ENCODE measurements at places on chromosomes 11 and 22.

DNA sequence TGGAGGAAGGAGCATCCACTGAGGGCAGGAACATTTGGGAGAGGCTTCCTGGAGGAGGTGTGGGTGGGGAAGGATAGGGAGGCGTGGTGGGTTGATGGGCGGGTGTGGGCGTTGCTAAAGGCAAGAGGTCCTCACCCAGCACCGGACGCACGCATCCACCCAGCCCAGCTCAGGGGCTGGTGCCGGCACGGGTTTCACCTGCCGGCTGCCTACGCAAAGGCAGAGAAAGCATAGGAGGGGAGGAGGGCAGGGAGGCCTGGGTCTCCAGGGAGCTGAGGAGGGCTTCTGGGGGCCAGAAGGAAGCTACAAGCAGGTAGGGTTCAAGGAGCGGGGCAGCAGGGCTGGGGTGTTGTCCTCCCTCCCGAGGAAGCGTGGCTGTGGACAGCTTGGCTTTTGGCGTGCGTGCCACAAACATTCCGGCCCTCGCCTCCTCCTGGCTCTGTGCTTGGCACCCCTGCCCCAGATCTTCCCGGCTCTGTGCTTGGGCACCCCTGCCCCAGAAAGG lies 7.8 kb downstream of the SSH3 start:
- DNase-seq, result no peak

DNA sequence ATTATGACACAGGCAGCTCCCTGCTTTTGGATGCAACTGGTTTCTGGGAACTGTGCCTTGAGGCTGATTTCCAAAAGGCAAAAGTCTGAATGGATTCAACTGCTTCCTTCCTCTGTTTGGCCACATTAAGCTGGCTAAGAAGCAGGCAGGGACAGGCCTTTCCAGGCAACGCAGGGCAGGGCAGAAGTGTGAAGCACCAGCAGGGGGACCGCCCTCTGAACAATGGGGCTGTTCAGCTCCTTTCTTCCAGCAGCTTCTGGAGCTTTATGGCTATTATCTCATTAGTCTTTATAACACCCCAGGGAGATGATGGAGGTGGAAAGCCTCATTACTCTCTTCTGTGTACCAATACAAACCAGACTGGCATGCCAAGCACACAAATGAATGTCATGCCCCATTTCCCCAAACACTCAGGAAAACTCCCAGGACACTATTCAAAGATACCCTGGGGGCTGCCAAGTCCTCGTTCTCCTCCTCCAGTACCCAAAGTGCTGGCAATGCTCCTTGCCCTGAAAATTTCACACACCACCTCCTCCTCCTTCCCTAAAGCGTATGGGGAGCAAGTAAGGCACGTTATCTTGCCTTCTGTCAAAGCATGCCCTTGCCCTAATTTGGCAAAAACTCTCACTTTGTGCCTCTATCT lies 21.3 kb downstream of the MORC2 start:
- DNase-seq, result peak; percentile 3

DNA sequence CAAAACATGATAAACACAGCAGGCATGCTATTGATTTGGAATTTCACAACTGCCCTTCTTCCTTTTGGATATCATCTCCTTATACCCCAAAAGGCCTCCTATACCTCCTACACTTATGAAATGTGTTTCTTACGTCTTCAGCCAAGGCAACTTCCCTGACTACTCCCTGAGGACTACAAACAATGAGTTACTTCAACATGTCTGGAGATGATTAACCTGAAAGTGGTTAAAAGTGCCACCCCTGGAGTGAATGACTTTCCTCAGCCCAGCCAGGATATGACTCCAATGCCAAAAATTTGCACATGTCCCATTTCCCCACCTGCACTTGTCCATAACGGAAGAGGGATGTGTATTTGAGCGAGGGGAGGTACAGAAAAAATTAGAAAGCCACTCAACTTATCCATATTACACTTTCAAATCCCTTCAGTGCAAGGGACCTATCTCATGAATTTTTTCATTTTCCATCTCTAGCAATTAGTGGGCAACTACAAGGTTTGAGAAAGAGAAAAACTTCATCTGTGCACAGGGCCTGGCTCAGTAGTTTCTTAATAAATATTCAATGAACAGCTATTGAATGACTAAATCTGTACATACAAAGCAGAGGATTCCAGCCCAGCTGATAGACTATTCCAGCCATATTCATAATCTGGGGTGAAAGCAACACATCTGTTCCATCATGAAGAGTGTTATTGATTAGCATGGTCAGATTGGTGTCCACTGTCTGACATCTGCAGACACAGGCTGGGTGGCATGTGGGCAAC lies 36.8 kb downstream of the KIRREL3 start:
- DNase-seq, result no peak

- DNase-seq, result peak; percentile 27
Measured at GRCh38 chr11:83661491-83662350, 375.6 kb upstream of the CCDC90B start.

DNA sequence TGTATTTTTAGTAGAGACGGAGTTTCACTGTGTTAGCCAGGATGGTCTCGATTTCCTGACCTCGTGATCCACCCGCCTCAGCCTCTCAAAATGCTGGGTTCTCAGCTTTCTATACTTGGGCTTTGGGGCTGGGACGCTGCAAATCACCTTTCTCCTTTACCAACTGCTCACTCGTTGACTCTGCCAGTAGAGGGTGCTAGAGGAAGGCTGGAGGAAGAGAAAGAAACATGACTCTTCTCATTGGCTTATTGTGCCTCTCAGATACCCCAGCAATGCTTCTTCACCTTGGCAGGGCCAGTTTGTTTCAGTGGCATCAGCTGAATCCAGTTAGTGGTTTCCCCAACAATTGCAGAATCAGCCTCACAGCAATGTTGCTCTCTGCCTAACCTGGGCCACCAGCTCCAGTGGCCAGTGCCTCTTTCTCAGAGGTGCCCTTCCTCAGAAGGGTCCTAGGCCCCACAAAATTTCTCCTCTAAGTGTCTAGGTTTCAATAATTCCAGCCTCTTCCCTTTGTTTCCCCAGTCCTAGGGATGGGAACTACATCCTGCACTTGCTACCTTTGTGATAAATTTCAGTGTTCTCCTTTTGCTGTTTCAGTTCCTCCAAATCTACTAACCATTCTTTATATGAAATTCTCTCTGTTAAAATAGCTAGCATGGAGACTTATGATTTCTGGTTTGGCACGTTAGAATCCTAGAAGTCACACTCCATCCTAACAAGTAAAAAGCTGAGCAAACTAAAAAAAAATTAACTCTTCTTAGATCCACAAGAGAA lies 71.5 kb upstream of the VSTM5 start:
- DNase-seq, result peak; percentile 81

DNA sequence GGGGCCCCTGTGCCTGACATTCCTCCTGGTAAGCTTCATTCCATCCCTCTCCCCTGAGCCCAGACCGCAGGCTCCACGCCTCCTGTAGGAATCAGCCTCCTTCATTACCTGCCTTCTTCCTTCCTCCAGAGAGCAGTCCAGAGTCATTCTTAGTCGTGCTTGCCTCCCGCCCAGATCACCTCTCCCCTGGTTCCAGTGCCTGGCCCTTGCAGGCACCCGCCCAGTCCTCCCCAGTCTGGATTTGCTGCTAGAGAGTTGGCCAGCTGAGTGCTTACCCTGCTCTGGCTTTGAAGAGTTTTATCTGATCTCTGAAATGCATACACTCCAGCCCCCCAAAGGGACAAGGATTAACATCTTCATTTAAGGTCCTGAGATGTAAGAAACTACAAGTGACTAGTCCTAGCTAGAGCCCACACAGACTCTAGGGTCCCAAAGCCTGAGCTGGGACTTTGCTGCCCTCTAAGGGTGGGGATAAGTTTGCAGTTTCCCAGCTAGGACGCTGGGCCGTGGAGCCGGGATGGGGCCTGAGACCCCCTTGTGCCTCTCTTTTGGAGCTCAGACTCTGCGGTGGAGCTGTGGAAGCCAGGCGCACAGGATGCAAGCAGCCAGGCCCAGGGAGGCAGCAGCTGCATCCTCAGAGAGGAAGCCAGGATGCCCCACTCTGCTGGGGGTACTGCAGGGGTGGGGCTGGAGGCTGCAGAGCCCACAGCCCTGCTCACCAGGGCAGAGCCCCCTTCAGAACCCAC lies 1.6 kb downstream of the NR1H3 start:
- DNase-seq, result no peak

DNA sequence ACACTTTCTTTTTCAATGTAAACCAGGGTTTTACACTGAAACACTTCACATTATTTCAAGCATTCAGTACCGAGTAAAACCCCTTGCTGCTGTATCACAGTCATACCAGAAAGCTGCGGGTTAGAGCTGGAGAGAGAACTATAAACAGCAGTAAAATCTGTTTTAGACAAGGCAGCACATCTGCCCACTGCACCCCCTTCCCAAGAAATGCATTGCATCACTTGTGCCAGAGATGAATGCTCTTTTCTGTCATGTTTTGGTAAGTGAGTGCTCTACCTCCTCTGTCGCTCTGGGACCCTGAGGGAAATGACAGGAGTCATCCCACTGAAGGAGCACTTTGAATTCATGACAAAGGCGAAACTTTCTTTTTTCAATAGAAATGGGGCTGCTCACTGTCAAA lies 107.2 kb downstream of the MAML2 start:
- no peak for DNase-seq

DNA sequence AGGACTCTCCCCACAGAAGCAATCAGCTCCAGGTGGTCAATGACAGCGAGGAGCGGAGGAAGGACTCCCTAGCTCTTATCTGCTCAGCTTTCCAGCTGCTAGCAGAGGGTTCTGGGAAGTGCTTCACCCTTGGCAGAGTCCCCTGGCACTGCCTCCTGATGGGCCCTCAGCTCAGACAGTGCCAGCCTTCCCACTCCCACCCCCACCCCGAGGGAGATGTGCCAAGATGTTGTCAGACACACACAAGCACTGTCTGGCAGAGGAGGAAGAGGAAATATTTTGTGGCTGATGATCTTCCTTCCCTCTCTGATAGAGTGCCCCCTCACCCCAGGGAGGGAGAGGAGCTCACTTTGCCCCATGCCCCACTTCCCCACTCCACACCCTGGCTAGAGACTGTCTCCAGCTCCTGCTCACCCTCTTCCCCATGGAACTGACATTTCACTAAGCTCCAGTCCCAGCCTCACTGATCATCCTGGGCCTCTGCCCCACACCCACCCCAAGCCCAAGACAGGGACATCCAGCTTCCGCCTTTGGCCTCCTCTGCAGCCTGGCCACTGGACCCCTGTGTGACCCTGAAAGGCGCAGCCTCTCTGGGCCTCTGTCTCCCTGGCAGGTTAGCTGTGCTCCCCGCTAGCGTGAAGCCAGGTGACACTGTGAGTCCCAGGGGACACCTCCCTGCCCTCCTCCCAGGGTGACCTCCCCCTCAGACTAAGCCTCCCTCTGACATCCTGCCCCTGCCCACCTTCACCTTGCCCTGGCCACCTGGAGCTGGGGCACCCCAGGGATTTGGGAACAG lies 44.5 kb downstream of the SLCO2B1 start:
- no peak for DNase-seq

DNA sequence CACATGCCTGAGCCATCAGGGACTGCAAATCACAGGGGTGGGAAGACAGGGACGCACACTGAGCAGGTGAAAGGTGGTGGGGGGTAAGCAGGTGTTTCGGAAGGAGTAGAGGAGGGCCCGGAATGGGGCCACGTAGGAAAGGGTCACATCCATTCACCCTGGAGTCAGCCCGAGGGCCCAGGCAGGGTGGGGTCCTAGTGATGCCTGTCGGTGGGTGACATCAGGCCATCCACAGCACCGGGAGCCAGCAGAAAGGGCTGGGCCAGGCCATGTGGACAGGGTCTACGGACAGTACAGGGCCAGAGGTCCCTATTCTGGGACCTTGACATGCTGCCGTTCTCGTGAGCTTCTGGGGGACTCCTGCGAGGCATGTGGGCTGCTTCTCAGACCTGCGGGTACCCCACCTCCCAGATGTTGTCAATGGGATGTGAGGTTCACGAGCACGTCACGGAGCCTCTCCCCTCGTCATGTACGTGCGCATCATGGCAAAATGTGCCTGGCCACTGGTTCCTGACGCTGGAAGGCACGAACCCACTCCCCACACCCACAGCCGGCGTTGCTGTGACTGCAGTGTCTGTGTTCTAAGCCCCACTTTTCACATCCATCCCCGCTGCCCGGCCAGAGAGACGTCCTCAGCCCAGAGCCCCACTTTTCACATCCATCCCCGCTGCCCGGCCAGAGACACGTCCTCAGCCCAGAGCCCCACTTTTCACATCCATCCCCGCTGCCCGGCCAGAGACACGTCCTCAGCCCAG lies 84.1 kb downstream of the FBLN1 start:
- DNase-seq, result no peak

GRCh38 chr11:976431-977160 lies 50.9 kb downstream of the AP2A2 start:
- DNase-seq, result no peak

- no peak for DNase-seq
Measured at GRCh38 chr11:61445516-61445915, 15.6 kb downstream of the SDHAF2 start.

DNA sequence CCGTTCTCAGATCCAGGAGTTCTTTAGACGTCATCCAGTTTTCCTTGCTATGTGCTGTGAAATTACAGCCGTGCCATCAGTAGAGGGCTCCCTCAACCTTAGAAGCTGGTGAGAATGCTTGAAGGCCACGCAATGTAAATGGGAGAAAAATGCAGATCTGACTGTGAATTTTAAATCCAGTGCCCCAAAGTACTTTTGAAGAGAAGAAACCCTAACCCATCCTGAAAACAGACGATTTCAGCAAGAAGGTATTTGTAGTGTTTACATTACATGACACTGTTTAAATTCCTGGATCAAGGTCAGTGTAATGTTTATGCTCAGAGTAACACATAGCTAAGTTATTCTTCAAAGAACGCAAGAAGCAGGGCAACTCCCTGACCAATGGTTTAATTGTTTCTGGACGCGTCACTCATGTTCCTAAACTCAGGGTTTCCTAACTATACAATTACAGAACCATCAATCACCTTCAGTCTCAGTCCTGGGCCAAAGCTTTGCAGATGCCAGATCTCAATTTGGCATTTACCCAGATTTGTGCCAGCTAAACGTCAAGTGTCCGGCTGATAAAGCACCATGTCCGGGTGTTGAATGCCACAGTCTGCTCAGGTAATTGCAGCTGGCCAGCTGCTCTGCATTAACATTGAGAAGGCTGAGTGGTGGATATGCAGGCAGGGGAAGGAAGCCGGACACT lies 38.2 kb downstream of the ADAMTS8 start:
- DNase-seq, result peak; percentile 51

- DNase-seq, result no peak
Measured at GRCh38 chr11:7522121-7522520, 8.3 kb downstream of the PPFIBP2 start.

DNA sequence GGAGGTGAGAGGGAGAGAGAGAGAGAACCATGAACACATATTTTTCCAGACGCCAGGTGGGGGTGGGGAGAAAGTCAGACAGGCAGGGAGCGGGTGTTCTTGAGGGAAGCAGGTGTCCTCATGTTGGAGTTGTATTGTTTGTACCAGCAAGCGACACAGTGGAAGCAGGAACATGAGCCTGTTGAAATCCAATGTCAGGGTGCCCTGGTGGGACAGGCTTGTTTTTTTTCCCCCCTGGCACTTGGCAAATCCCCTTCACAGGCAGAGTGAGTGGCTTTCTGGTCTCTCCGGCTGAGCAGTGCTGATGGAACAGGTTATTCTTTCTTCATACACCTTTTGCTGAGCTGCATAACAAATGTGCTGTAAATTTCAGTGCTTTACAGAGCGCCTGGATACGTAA lies 125.6 kb downstream of the GRIK4 start:
- peak; percentile 17 for DNase-seq

Measured in NCI-H1417 (cell line).